ENCODE measurements at places on chromosomes 4 and X. TPM values are rescaled to one million over a fixed set of nuclear protein-coding genes. Genes with fewer than 3 reads are reported as not detected.

MAGEA6 gene
- not detected for total RNA-seq

CENPVL1 gene
- not detected for total RNA-seq

SLC9B1 gene
- 0.50 TPM for total RNA-seq

HS6ST2 gene
- 0.38 TPM for total RNA-seq

CYSLTR1 gene
- 1.3 TPM for total RNA-seq

SOWAHD gene
- not detected for total RNA-seq

RIPPLY1 gene
- not detected for total RNA-seq

SNCA gene
- total RNA-seq: 22.7 TPM

NPY2R gene
- total RNA-seq: not detected

TACC3 gene
- 5.3 TPM for total RNA-seq

PLS3 gene
- total RNA-seq: 238 TPM

GRCh38 chr4:76950956-76951671 lies 1.6 kb downstream of the SEPTIN11 start:
- no peaks in the 10 kb centered on the region for H3K27me3 ChIP-seq
- peak overlapping the region; percentile 51 for H3K4me3 ChIP-seq
- H3K36me3 ChIP-seq: no peaks in the 10 kb centered on the region
- DNase-seq: no peak
- peaks cover 25% of the 10 kb centered on the region for H3K4me1 ChIP-seq

DNA sequence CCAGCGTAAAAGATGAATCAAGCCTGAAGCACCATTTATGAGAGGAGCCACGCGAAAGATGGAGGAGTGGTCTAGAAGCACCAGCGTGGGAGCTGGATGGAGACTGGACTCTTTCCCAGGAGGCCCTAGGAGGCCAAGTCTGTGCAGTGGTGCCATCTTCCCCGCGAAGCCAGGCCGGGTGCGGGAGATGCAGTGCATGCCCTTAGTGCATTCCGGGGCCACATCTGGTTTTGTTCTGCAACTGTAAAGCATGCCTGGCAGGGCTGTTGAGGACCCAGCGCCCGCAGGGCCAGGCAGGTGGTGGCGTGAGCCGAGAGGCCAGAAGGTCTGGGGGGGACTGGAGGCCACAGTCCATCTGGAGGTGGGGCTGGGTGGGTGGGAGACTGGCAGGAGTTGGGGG lies 78.6 kb upstream of the ADRA2C start:
- no peaks in the 10 kb centered on the region for H3K36me3 ChIP-seq
- H3K27ac ChIP-seq: no peak overlapping the region
- H3K27me3 ChIP-seq: no peaks in the 10 kb centered on the region
- H3K4me3 ChIP-seq: no peak overlapping the region
- no peak for DNase-seq
- no peaks in the 10 kb centered on the region for H3K4me1 ChIP-seq

GRCh38 chrX:30863974-30864373 lies 25.1 kb downstream of the TAB3 start:
- no peak overlapping the region for H3K4me3 ChIP-seq
- H3K36me3 ChIP-seq: no peaks in the 10 kb centered on the region
- no peaks in the 10 kb centered on the region for H3K4me1 ChIP-seq
- no peak for DNase-seq
- H3K27ac ChIP-seq: no peak overlapping the region
- H3K27me3 ChIP-seq: no peaks in the 10 kb centered on the region

DNA sequence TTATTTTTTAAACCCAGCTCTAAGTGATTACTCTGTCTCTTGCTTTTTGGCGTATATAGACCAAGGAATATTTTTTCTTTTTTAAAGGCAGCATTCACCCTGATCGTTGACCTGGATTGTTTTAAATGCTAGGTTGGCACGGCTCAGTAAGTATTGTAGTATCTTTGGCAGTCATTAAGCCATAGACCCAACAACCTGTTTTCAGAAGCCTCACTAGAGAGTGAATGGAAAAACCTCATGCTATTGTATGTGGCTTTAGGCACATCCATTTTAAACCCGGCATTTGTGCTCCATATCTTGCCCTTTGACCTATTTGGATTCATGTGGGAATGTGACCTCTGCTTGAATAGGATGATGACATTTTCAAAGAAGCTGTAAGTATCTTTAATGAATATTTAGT lies 183.9 kb downstream of the SNCA start:
- no peak overlapping the region for H3K4me3 ChIP-seq
- peaks cover 17% of the 10 kb centered on the region for H3K4me1 ChIP-seq
- peak; percentile 18 for DNase-seq
- H3K27ac ChIP-seq: peak overlapping the region; percentile 58
- H3K27me3 ChIP-seq: no peaks in the 10 kb centered on the region

DNA sequence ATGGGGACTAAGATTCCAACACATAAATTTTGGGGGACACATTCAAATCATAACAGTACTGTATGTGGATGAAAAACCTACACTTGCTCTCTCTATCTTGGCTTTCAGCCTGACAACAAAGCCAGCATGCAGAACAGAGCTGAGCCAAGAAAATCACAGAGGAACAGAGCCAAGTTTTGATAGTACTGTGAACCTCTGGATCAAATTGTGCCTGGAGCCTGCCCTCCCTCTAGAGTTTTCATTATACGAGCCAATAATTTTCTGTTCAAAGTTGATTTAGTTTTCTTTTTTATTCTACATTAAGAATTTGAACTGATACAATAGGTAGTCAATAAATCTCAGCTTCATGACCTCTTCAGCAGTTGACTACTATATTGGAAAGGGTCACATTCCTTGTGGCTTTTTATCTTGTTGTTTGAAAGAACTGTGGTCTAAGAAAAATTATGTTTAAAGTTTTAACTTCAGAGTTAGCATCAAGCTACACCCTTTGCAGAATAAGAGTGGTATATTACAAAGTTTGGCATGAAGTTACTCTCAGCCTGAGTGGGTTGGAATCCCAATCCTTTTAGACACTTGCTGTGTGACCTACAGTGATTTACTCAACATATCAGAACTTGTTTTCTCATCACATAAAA lies 31.1 kb downstream of the GRID2 start:
- H3K36me3 ChIP-seq: no peaks in the 10 kb centered on the region
- H3K4me3 ChIP-seq: no peak overlapping the region
- peak; percentile 38 for DNase-seq
- peaks cover 4% of the 10 kb centered on the region for H3K4me1 ChIP-seq
- no peak overlapping the region for H3K27ac ChIP-seq

- no peaks in the 10 kb centered on the region for H3K36me3 ChIP-seq
- no peak overlapping the region for H3K4me3 ChIP-seq
- H3K4me1 ChIP-seq: peaks cover 35% of the 10 kb centered on the region
- no peak overlapping the region for H3K27ac ChIP-seq
- no peaks in the 10 kb centered on the region for H3K27me3 ChIP-seq
These were observed 101.5 kb downstream of the MGST2 start for GRCh38 chr4:139767168-139767567.

GRCh38 chr4:158159054-158159717 lies 13.6 kb downstream of the GASK1B start:
- no peaks in the 10 kb centered on the region for H3K27me3 ChIP-seq
- no peaks in the 10 kb centered on the region for H3K4me1 ChIP-seq
- no peak overlapping the region for H3K4me3 ChIP-seq
- no peak overlapping the region for H3K27ac ChIP-seq
- no peak for DNase-seq

- no peaks in the 10 kb centered on the region for H3K4me1 ChIP-seq
- DNase-seq: peak; percentile 88
- H3K4me3 ChIP-seq: no peak overlapping the region
- H3K36me3 ChIP-seq: no peaks in the 10 kb centered on the region
- no peaks in the 10 kb centered on the region for H3K27me3 ChIP-seq
These were observed 8.6 kb upstream of the ZNF157 start for GRCh38 chrX:47361538-47362511.

DNA sequence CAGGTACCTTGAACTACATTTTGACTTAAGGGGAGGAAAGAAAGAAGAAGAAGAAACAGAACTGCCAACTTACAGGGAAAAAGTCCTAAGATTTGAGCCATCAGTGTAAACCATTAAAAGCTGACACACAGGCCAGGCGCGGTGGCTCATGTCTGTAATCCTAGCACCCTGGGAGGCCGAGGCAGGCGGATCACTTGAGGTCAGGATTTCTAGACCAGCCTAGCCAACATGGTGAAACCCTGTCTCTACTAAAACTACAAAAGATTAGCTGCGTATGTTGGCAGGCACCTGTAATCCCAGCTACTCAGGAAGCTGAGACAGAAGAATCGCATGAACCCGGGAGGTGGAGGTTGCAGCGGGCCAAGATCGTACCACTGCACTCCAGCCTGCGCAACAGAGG lies 389.7 kb upstream of the FAM241A start:
- H3K4me1 ChIP-seq: no peaks in the 10 kb centered on the region
- DNase-seq: no peak

DNA sequence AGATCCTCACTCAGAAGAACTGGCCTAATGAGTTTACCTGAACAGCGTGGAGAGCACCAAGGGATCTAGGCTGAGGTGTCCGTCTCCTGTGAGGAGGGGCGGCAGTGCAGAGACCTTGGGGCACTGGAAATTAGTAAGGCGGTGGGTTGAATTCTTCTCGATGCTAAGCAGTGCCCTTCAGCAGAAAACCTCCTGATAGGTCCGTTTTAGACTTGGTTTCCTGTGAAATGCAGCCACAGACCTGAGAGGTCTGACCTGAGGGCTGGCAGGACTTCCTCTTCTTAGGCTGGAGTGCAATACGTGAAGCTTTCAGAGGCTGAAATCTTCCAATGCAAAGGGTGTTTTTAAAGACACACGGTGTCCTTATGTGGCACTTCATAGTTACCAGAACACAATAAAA lies at the start of gene CLNK:
CLNK (minus strand) TSS at position 138 of the 400 bp plus-strand sequence. CDS start 16,899 bp downstream, outside the sequence.
- DNase-seq: no peak
- no peak within 1 kb of the TSS for H3K27ac ChIP-seq
- H3K36me3 ChIP-seq: no peaks in the 10 kb centered on the region

DNA sequence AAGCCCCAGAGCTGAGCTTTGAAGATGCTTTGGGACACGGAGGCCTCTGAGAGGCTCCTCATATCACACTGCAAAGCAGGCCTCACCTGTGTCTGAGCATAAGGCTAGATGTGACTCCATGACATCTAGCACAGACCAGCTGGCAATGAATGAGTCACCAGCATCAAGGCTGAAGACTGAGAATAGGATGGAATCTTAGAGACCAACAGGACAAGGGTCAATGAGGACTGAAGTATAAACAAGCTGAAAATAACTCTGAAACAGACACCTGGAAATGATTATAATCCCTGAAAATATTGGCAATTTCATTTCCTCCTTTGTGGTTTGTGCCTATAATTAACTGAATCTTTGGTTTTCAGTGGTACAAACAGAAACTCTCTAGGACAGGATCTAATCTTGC lies 87.1 kb upstream of the PRPS1 start:
- H3K4me3 ChIP-seq: no peak overlapping the region
- H3K4me1 ChIP-seq: no peaks in the 10 kb centered on the region
- H3K27me3 ChIP-seq: no peaks in the 10 kb centered on the region
- no peaks in the 10 kb centered on the region for H3K36me3 ChIP-seq
- H3K27ac ChIP-seq: no peak overlapping the region
- DNase-seq: no peak

GRCh38 chr4:127120441-127121090 lies 512.2 kb upstream of the INTU start:
- H3K27ac ChIP-seq: no peak overlapping the region
- H3K27me3 ChIP-seq: no peaks in the 10 kb centered on the region
- no peaks in the 10 kb centered on the region for H3K36me3 ChIP-seq
- H3K4me3 ChIP-seq: no peak overlapping the region
- DNase-seq: no peak

- no peak for DNase-seq
- H3K27ac ChIP-seq: no peak overlapping the region
- no peaks in the 10 kb centered on the region for H3K27me3 ChIP-seq
- H3K4me1 ChIP-seq: no peaks in the 10 kb centered on the region
- H3K4me3 ChIP-seq: no peak overlapping the region
These were observed 232.1 kb downstream of the CPE start for GRCh38 chr4:165610679-165611437.

GRCh38 chrX:119235051-119235511 lies 1.0 kb upstream of the PGRMC1 start:
- H3K4me1 ChIP-seq: no peaks in the 10 kb centered on the region
- H3K27me3 ChIP-seq: no peaks in the 10 kb centered on the region
- no peaks in the 10 kb centered on the region for H3K36me3 ChIP-seq
- no peak overlapping the region for H3K4me3 ChIP-seq
- H3K27ac ChIP-seq: no peak overlapping the region
- no peak for DNase-seq

DNA sequence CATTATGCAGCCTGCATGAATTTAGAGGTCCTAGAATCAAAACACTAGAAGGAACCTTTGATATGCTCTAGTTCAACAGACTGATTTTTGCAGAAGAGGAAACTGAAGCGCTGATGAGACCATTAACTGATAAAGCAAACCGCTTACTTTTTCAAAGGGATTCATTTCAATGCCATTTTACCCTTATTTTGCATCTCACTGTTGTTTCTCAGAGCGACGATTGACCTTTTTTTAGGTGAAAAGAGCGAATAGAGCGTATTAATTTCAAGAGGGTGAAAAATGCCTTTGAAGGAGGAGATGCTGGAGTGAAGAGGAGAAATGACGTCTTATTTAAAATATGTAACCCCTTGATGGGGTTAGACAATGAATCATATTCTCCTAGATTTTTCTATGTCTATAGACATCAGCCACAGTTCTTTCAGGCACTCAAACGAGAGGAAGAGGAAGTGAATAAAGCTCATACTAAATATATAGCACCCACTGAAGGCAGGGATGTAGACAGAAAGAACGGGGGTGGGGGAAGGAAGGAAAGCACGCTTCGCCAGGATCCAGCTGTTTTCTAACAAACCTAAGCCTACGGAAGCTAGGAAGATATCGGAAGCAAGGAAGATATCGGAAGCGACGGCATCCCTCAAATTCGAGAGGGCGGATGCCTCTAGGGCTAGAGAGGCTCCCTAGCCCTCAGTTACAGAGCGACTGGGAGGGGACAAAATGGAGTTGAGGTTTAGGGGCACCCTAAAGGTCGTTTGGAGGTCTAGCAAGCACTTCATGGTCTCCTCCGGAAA lies 848 bp downstream of the ACSL4 start:
- no peaks in the 10 kb centered on the region for H3K36me3 ChIP-seq
- H3K4me3 ChIP-seq: peak overlapping the region; percentile 43
- peak overlapping the region; percentile 36 for H3K27ac ChIP-seq
- no peak for DNase-seq

GRCh38 chr4:15294202-15294601 lies 133.6 kb upstream of the C1QTNF7 start:
- H3K36me3 ChIP-seq: no peaks in the 10 kb centered on the region
- H3K27ac ChIP-seq: no peak overlapping the region
- no peaks in the 10 kb centered on the region for H3K27me3 ChIP-seq
- H3K4me1 ChIP-seq: peaks cover 5% of the 10 kb centered on the region
- H3K4me3 ChIP-seq: no peak overlapping the region

- H3K27ac ChIP-seq: no peak overlapping the region
- peaks cover 15% of the 10 kb centered on the region for H3K36me3 ChIP-seq
- no peaks in the 10 kb centered on the region for H3K4me1 ChIP-seq
- no peak for DNase-seq
These were observed 51.9 kb downstream of the EVC2 start for GRCh38 chr4:5656415-5656814.

- no peak overlapping the region for H3K4me3 ChIP-seq
- H3K27ac ChIP-seq: no peak overlapping the region
- DNase-seq: no peak
These were observed 13.6 kb downstream of the HMX1 start for GRCh38 chr4:8857766-8858700.

DNA sequence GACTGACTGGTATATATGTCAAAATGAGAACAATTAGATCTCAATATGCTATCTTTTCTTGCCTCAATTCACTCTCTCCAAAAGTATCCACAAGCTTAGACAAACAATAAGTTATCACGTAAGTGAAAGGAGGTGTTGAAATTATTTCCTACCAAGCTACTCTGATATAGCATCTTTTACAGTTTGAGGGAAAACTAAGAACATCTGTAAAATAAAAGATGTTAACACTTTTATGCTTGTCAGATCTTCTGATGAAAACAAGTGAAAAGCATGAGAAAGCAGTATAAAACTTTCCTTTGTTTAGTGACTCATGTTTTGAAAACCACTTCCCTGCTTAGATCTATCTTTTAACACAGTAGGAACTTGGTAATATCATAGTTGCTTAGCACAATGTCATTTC lies 8.4 kb upstream of the MAB21L2 start:
- no peak for DNase-seq
- H3K36me3 ChIP-seq: no peaks in the 10 kb centered on the region
- no peaks in the 10 kb centered on the region for H3K27me3 ChIP-seq
